ENCODE measurements at places on chromosomes 4 and X. TPM values are rescaled to one million over a fixed set of nuclear protein-coding genes. Genes with fewer than 3 reads are reported as not detected.

DNA sequence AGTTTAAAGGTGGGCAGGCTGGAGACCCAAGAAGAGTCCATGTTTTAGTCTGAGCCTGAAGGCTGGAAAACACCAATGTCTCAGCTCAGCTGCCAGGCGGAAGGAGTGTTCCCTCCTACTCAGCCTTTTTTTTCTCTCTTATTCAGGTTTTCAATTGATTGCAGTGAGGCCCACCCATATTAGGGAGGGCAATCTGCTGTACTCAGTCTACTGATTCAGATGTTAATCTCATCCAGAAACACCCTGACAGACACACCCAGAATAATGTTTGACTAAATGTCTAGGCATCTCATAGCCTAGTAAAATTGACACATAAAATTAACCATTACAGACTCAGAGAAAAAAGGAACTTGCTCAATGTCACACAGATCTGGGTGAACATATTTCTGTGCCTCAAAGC, 347.1 kb downstream of the GBA3 start:
- DNase-seq = no peak

DNA sequence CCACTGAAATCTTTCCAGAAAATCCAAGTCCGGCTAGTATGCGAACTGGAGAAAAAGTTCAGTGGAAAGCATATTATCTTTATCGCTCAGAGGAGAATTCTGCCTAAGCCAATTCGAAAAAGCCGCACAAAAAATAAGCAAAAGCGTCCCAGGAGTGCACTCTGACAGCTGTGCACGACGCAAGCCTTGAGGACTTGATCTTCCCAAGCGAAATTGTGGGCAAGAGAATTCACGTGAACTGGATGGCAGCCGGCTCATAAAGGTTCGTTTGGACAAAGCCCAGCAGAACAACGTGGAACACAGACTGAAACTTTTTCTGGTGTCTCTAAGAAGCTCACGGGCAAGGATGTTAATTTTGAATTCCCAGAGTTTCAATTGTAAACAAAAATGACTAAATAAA, 34.4 kb downstream of the STX18 start:
- DNase-seq = no peak

GRCh38 chr4:84498935-84499623, at the start of gene NKX6-1:
Gene NKX6-1 (minus strand): TSS chr4:84499292. CDS start chr4:84498228, 1,064 bp downstream.
- DNase-seq = peak; percentile 26

The STARD8 gene
- 0.38 TPM for total RNA-seq

DNA sequence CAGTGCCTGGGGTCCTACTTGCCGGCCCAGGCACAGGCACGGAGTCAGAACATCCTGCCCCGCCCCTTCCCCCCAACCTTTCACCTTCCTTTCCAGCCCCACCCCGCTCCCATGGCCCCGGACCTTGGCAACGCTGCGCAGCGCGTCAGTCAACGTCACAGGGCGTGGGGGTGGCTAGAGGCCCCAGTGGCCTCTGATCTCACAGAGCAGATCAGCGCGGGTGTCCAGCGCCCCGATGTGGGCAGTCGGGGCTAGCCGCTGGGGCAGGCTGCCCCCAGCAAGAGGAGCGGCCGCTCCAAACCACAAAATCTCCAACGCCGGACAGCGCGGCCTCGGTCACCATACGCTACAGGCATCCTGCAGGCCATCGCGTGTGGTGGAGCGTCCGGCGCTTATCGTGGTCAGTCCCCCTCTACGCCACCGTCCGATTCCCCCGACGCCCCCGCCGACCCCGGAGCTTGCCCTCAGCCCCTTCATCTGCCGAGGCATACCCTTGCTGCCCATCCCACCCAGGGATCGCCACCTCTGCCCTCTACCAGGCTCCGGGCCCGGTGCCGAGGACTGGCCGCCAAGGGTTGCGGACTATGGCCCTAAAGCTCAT, 69.6 kb upstream of the APOOL start:
- DNase-seq = no peak

Measured in activated CD8-positive, alpha-beta T cell treated with anti-CD3 and anti-CD28 coated beads for 36 hours (primary cell).